ENCODE measurements at places on chromosomes 7 and 10. TPM values are rescaled to one million over a fixed set of nuclear protein-coding genes. Genes with fewer than 3 reads are reported as not detected.

DNA sequence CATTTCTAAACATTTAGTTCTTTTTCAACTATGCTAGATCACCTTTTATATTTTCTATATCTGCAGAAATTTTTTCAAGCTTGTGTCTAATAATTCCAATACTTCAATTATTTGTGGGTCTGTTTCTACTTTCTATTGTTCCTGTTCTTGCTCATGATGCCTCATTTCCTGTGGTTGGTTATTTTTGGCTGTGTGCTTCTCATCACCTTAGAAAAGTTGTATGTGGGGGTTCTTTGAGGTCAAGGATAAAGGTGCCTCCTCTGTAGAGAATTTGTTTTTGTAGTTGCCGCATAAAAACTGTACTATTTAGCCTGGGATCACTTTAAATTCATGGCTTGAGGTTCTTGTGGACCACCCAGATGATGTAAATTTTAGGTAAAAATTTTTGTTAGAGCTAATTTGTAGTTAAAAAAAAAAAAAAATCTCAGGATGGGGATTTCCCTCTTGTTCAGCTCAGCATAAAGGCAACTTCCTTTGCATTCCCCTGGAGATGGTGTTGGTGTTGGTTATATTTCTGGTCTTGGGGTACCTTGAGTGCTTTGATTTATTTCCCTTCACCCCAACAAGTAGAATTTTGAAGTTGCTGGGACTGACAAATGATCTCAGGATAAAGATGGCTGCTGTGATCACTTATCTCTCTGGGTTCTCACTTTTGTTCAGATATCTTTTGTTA lies 27.0 kb upstream of the JAZF1 start:
- no peak for DNase-seq

GIMAP8 gene
- not detected for total RNA-seq

SPDYE11 gene
- total RNA-seq: not detected

PIP gene
- not detected for total RNA-seq

GRCh38 chr7:42283553-42283952 lies 46.5 kb upstream of the GLI3 start:
- no peak for DNase-seq

DNA sequence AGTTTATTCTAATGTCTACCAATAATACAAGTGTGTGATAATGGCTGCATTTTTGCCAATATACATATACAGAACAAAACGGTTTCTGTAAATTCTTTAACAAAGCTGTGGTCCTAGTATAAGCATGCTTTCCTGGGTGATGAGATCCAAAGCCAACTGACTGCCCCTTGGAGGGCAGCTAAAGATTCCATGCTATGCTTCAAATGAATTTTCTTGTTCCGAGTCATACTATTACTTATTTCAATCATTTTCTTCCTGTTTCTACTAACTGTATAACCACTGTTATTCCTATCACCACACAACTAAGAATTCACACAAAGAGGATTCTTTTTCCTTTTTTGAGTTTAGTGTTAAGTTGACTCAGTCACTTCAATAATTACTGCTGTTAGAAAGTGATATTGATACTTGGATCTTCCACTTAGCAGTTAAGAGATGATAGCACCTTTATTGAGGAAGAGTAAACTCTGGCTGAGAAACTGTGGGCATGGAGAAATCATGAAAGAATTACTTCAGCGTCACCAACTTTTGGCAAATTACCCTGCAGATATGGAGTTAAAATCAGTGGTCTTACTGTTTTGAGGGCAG lies 197.5 kb downstream of the ARL4A start:
- DNase-seq: no peak

Data from epithelial cell of proximal tubule (primary cell).